ENCODE measurements at places on chromosomes 6 and 20.

GRCh38 chr6:127199470-127199869, 67.2 kb upstream of the RNF146 start:
- no peak for DNase-seq

DNA sequence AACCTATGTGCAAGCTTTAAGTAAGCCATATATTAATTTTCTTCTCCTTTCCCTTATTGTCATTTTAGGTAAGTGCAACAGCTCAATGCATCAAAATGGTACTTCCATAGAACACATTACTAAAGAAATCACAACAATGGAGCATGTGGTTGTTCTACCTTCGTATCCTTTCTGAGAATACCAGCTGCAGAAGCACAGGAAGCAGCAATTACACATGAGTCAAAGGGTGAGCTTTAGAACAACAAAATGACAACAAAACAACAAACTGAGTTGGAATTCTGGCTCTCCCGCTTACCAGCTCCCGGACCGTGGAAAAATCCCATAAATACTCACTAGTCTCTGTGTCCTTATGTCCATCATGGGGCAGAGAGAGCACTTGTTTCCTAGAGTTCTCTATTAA, 108.9 kb downstream of the BCAS1 start:
- no peak for DNase-seq

DNA sequence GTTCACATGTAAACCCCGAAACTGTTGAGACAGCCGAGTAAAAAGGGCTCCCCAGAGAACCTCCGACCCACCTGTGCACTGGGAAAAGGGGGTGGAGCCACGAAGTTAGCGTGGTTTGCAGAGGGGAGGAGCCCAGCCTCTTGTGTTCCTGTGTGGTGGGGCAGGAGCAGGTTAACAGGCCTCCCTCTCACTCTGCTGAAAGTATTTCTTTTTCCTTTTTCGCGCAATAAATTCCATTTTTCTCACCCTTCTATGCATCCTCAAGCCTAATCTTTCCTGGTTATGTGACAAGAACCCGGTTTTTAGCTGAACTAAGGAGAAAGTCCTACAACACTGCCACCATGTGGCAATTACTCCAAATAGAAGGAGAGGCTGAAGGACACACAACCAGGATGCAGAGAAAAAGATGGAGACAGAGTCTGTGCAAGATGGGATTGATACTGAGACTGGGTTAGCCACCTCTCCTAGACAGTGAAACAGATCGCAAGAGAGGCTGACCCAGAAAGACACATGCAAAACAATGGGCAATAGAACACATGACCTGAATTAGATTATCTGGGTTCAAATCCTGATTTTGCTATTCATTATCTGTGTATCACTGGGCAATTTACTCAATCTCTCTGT, 168.7 kb upstream of the PRSS16 start:
- peak; percentile 43 for DNase-seq

- DNase-seq, result no peak
Observed at GRCh38 chr6:38806271-38806670, 91.2 kb downstream of the DNAH8 start.

DNA sequence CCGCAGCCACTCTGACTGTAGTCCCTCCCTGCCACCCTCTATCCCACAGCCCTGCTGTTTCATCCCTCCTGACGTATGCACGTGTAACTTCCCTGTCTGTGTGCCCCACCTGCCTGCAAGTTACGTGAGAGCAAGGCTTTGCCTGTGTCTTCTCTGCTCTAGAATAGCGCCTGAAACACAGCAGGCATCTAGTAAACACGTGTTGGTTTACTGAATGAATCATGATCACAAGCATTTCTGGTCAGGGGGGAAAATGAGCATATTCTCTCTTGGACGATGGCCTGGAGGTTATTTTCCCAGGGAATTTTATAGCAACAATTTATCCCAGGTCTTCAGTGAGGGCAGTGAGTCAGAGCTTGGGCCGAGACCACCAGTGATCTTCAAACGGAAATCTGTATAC, 38.3 kb downstream of the PSMG4 start:
- no peak for DNase-seq

DNA sequence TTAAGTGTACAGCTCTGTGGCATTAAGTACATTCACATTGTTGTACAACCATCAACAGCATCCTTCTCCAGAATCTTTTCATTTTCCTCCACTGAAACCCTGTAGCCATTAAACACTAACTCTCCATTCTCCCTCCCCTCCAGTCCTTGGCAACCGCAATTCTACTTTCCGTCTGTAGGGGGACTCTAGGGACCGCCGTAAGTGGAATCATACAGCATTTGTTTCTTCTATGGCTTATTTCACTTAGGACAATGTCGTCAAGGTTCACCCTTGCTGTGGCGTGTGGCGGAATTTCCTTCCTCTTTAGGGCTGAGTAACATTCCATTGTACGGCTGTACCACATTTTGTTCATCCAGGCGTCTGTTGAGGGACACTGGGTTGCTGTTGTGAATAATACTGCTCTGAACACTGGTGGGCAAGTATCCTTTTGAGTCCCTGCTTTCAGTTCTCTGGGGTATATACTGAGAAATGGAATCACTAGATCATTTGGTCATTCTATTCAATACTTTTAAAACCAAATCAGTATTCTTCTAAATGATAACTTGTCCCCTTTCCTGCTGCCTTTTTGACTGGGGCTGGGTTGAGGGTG, 50.7 kb downstream of the PPP1R3G start:
- DNase-seq, result no peak

- DNase-seq, result no peak
Observed at GRCh38 chr6:10730254-10730653, 7.4 kb downstream of the TMEM14C start.

DNA sequence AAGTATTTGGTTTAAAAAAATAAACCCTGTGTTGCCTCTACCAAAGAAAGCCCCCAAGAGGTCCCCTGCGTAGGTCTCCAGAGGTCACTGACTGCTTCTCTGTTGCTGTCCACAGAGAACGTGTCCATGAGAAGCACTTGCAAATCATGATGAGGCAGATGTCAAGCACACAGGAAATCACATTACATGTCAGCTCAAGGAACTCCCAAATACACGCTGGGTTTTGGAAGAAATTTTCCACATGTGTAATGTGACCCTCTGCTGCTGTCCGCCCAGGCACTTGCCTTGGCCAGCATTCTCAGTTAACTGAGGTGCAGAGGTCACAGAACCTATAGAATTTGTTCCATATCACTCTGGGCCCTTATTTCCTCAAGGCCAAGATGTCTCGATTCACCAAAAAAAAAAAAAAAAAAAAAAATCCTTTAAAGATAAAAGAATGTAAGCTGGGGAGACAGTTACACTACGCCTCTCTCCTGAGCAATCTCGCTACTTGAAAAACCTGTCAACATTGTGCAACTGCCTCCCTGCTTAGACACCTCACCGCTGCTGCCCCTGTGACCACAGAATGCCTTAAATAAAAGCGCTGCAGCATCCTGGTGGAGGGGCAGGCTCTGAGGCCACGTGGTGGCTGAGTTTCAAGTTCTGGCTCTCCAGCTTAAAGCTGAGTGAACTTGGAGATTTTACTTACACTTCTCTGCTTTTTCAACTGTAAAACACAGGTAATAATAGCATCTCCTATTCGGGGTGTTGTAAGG, 42.3 kb downstream of the SLC22A23 start:
- no peak for DNase-seq

Measured in LNCaP clone FGC (cell line).